Mesenteric fat pad (tissue), 1 donor: ENCODE measurements at places on chromosomes 2 and 18. TPM values are rescaled to one million over a fixed set of nuclear protein-coding genes. Genes with fewer than 3 reads are reported as not detected.

DNA sequence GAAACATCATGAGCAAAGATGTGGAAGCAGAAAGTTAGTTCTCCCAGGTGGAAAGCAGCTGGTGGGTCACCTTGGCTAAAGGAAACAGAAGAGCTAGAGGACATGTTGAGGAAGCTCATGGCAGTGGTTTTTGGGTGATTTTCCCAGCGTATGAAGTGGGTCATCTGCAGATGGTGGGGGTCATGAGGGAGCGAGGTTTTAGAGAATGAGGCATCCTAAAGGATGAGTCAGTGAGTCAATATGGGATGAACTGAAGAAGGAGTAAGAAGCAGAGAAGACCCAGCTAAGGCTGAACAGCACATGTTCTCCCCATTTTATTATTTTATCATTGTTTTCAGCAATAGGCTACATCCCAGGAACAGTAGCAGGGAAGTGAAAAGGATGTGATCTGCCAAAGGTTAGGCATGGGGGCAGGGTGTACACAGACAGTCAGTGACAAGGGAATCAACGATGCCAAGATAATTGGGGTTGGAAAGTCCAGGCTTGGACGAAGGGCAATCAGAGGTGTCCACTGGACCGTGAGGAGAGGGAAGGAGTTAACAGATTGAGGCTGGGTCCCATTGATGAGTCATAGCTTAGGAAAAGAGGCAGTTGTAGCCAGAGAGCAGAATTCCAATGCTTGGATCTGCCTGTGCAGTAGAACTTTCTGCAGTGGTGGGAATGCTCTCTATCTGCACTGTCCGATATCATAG is 289.3 kb upstream of the RAB12 start:
- no peak for DNase-seq

- DNase-seq = no peak
Measured at GRCh38 chr2:162044586-162044985, 29.4 kb downstream of the DPP4 start.

- DNase-seq = no peak
Measured at GRCh38 chr2:50181212-50181611, 850.7 kb downstream of the NRXN1 start.

DNA sequence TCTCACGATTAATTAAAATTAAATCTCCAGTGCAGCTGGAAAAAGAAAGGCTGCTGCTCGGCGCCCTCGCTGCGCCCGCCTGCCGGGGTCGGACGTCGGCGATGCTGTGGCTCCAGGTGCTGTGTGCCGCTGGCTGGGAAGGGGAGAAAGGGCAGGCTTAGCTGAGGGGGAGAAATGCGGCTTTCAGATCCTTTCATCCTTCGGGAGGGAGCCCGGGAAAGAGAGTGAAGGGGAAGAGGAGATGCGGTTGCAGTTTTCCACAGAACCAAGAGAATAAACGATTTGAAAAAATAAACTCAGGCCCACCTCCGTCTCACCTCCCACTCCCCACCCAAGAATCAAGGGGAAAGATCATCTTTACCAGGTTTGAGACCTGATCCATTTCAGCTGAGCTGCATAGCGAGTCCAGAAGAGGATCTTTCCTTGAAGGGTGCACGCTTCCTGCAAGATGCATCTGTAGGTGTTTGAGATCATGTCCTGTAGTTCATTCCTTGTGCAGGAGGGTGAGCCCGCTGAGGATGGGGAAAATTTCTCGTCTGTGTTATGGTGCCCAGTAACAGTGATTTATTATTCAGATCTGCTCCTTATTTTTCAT is 495 bp downstream of the TMEM169 start:
- DNase-seq = no peak

DNA sequence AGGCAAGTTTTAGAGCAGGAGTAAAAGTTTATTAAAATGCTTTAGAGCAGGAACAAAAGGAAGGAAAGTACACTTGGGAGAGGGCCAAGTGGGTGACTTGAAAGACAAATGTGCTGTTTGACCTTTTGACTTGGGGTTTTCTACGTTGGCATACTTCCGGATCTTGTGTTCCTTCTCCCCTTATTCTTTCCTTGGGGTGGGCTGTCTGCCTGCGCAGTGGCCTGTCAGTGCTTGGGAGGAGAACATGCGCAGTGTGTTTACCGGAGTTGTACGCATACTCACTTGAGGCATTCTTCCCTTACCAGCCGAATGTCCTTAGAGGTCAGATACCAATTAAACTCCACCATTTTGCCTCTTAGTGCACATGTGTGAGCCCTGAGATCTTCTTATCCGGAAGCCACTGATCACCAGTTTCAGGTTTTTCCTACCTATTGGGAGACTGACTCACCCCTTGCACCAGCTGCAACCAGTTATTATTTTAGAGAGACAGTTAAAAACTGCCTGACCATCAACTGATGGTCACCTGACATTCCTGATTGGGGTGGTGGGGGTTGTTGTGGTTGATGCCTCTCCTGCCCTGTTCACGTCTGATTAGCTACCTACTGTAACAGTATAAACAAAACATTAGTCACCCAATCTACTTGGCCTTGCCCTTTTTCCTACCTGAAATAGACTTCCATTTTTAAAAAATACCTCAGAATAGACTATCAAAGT is 67.5 kb downstream of the NYAP2 start:
- no peak for DNase-seq

GRCh38 chr2:235793163-235793752 is 299.4 kb downstream of the AGAP1 start:
- no peak for DNase-seq

DNA sequence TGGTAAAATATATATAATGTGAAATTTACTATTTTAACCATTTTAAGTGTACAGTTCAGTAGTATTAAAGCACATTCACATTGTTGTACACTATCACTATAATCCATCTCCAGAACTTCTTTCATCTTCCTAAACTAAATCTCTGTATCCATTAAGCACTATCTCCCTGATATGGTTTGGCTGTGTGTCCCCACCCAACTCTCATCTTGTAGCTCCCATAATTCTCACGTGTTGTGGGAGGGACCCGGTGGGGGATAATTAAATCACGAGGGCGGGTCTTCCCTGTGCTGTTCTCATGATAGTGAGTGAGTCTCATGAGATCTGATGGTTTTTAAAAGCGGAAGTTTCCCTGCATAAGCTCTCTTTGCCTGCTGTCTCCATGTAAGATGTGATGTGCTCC is 178.9 kb upstream of the NABP1 start:
- DNase-seq = no peak

DNA sequence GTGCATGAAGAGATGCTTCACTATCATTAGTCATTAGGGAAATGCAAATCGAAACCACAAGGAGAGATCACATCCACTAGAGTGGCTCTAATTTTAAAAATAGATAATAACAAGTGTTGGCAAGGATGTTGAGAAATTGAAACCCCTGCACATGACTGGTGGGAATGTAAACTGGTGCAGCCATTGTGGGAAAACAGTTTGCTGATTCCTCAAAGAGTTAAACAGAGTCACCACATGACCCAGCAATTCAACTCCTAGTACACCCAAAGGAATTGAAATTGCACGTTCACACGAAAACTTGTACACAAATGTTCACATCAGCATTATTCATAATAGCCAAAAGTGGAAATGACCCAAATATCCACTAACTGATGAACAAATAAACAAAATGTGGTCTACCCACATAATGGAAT is 179.5 kb downstream of the BCL2 start:
- DNase-seq = no peak

- no peak for DNase-seq
Measured at GRCh38 chr2:38475567-38475881, 98.5 kb upstream of the ATL2 start.

DNA sequence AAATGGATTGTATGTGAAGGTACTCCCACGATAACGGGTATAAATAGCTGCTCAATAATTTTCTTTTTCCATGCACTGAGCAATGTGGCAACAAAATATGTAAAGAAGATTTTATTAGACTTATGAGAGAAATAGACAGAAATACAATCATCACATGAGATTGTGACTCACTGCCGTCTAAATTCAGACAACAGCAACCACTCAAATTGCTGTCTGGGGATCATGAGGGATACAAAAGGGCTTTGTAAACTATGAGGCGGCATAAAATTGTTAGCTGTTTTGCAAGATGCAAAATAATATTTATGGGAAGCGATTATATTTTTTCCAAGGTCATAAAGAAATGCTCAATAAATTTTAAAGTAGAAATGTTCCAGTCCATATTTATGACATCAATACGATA is 259.1 kb upstream of the AGAP1 start:
- no peak for DNase-seq

- DNase-seq = no peak
Measured at GRCh38 chr2:227870710-227871374, 589 bp upstream of the DAW1 start.

DNA sequence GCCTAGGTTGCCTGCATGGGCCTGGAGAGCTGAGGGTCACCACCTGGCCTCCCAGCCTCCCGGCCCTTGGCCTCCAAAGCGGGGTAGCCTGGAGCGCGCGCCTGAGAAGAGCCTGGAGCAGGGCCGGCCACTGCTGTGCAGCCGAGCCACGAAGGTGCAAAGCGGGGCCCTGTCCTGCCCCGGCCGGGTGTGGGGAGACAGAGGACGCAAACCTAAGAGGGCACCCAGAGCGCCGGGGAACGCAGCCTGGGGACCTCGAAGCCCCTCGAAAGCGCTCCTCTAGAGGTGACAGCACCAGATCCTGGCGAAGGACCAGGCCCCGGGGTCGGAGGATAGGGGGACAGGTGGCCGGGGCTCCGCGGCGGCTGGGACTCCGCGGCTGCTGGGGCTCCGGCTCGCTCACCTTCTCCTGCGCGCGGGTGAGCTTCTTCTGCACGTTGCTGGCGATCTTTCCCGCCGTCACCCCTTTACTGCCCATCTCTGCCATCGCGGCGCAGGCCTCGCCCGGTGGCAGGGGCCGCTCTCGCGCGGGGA is 430 bp downstream of the BIN1 start:
- DNase-seq = peak; percentile 89

DNA sequence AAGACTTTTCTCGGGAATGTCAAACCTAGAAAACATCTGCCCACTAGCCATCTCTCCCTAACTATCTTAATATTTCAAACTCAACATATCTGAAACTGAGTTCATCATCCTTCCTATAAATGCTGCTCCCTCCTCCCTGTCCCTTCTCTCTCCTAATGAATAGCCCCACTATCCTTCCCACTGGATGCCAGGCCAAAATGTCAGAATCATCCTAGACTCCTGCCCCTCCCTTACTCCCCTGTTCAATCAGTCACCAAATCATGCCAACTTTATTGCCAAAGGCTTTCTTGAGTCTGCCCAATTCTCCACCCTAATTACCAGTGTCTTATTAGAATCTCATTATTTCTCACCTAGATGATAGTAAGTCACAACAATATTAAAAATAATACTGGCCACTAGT is 8.5 kb downstream of the EVA1A start:
- DNase-seq = no peak

The TMEM247 gene
- total RNA-seq = not detected

The CNTNAP5 gene
- not detected for total RNA-seq
